IMR-90 (cell line): ENCODE measurements at places on chromosomes 3 and 15. TPM values are rescaled to one million over a fixed set of nuclear protein-coding genes. Genes with fewer than 3 reads are reported as not detected.
A peak's percentile ranks its signal among the peaks of the same experiment; 100 is the strongest.

DNA sequence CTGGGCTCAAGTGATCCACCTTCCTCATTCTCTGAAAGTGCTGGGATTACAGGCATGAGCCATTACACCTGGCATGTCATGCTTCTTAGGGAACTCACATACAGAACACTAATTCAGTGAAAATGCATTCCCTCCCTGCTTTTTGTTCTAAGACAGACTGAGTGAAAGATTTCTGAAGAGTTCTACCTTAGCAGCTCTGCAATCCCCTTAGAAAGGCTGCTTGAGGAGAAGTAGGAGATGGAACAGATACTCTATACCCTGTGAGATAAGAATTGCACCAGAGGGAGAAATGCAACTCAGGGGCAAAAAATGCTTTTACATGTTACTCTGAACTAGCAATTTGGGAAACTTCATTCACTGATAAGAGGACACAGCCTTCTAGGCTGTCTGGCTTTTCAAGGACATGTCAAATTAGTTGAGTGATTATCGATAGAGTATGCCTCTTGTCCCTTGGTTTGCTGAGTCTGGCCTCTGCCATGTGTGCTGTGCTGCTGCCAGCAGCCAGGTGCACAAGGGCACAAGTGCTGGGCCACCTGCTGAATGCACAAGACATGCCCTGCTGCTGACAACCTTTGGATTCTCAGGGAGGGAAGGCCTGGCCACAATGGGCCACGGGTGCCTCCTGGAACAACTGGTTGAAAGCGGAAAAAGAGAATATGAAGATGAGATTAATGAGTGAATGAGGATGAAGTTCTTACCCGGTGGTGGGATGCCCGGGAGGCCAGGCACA, 17.8 kb downstream of the UQCC5 start:
- DNase-seq: no peak

DNA sequence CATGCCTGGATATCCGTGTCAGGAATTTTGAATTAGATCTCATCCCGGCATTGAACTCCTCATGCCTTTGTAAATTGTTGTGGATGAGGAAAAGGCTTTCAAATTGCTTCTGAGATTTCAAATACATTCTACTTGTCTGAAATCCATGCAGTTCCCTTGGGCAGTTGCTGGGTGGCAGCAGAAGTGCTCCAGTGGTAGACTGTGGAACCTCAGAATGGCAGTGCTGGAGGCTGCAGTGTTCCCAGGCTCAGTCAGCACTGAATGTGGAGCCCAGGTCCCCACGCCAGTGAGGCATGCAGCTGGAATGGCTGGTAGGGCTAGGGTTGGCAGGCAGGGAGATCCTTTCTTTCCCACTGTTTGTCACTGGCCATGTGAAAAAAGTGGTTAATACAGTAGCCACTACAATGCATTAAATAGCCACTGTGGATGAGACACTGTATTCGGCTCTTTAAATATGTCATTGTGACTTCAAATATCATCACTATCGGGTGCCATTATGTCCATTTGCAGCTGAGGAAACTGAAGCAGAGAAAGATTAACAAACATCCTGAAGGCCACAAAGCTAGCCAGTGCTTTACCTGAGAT, 98.6 kb downstream of the TPRG1 start:
- peak; percentile 66 for DNase-seq

- no peak for DNase-seq
Observed at GRCh38 chr15:43795197-43795596, 3.1 kb downstream of the SERF2 start.

- no peak for DNase-seq
Observed at GRCh38 chr3:10600726-10601125, 95.3 kb upstream of the ATP2B2 start.

GRCh38 chr3:174949523-174949922, 90.4 kb downstream of the NAALADL2 start:
- DNase-seq: peak; percentile 97

GRCh38 chr15:42984493-42985034, 64.0 kb upstream of the TTBK2 start:
- no peak for DNase-seq

DNA sequence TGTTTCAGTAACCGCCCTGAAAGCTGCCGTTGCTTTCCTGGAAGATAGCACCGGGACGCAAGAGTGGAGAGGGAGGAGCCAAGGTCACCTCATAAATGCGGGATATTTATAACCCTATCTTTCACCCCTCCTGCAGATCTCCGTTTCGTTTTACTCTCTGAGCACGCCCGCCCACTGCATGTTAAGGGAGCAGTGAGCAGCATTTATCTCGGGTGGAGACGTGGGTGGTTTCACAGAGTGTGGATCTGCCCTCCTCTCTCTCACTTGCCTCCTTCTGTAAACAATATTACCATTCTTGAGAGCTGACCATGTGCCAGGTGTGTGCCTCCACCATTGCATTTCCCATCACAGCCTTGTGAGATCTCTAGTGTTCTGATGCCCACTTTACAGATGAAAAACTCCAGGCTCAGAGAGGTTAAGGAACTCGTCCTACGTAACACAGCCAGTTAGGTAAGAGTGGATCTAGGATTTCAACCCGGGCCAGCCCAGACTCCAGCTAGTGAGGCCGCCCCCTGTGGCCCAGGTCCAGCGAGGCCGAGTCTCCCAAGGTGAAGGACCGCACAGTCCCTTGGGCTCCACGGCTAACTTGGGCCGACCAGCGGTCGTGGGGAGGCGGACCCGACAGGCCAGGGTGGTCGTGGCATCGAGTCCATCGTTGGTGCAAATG, 16.9 kb upstream of the SEMA4B start:
- no peak for DNase-seq

DNA sequence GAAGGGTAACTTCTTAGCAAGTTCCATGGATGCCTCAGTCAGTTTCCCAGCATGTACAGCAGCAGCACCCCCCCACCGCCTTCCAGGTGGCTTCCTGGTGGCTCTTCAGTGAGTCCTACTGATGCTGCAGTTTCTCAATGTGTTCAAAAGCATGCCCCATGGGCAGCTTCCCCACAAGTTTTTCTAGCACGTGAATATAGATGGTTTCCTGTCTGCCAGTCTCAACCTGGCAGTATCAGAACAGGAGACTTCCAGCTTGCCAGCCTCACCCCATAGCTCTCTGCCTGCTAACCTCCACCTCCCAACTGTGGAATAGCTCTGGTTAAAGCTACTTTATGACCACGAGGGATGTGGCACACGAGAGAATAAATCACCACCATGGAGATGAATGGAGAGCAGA, 188.3 kb upstream of the SLCO3A1 start:
- DNase-seq: no peak

GRCh38 chr15:75720787-75721479, 8.3 kb upstream of the CSPG4 start:
- no peak for DNase-seq

- no peak for DNase-seq
Observed at GRCh38 chr3:146511402-146512134, 32.8 kb downstream of the PLSCR1 start.

DNA sequence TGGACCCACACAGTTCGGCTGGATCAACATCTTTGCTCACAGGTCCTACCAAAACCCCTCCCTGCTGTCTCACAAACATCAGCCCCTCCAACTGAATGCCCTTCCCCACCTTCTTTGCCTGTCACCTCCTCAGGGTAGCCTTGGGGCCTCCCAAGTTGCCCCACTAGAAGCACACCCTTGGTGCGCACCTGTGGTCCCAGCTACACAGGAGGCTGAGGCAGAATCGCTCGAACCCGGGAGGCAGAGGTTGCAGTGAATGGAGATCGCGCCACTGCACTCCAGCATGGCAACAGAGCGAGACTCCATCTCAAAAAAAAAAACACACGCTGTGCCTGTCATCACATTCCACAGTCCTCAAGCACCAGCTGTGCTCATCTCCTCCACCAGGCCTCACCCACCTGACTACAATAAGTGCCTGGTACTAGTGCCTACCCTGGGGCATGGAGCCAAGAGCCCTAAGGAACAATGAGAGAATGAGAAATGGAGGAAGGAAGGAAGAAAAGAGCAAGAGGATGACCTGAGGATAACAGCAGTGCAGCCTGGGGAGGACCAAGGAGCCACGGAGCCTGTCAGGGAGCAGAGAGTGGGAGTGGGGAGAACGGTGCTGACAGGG, 26.0 kb downstream of the RPN1 start:
- no peak for DNase-seq

GRCh38 chr3:171876680-171877147, 33.6 kb downstream of the TMEM212 start:
- peak; percentile 94 for DNase-seq

DNA sequence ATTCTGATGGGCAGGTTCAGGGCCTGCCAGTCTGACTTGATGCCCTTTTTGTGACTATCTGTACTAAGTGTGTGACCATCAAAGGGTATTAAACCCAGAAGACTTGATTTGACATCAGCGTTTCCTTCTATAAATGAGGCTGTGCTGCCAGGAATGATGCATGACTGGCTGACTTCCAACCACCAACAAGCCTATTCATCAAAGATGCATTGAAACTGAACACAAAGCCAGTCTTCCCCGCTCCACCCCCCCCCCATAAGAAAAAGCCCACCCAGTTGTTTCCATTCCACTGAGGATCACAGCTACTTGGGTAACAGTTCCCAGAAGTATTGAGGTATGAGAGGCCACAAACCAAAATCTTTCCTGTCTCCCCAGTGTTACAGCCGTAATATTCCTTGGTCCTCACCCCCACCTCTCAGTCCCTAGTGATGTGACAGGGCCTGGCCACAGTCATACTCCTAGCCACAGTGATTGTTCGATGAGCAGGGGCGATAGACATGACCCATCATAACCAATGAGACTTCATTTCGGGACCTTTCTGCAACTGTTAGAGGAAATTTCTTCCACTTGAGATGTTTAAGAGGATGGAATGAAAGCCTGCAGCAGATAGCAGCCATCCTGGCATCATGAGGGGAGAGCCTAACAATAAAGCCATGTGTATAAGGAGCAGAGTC, 22.6 kb downstream of the SH3BP5 start:
- DNase-seq: no peak

DNA sequence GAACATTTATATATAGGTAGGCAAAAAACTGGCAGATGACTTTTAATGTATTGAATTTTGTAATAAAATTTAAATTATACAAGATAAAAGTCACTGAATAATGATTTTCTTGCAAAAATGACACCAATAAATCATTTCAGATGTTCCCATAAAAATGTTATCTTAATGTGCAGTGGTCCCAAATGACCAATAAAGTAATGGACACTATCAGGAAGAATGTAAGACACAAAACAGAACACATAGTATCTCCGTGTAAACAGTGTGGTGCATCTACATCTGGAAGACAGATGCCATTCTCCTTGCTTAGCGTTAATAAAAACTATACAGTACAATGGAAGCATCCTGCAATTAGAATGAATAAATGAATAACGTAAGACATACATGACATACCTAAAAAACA, 41.5 kb downstream of the FGF7 start:
- DNase-seq: no peak

DNA sequence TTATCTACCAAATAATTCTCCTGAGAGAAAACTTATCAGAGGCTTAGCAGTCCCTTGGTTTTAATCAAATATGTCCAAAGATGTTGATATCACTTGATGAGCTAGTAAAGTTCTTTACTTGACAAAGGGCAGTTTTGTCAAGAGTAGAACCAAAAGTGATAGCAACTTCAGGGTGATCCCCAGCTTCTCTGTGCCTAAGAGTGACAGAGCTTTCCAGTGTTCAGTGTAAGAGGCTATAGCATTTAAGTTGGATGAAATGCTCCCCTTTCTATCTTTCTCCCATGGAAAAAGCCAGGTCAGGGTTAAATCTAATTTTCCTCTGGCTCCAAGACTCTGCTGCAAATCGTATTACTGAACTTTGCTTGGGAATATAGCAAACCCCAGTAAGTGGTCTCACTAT, 120.8 kb downstream of the UNC13C start:
- no peak for DNase-seq

DNA sequence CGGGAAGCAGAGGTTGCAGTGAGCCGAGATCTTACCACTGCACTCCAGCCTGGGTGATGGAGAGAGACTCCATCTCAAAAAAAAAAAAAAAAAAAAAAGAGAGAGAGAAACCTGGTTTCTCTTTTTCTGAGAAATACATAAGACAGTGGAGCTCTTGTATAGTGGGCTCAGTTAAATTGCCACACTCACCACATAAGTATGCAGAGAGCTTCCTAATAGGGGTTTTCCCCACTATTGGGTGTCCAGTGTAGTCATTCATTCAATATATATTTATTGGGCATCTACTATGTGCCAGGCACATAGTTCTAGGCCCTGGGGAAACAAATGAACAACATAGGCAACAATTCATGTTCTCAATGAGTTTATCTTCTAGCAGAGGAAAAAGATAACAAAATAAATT, 48.9 kb upstream of the FMN1 start:
- peak; percentile 12 for DNase-seq

DNA sequence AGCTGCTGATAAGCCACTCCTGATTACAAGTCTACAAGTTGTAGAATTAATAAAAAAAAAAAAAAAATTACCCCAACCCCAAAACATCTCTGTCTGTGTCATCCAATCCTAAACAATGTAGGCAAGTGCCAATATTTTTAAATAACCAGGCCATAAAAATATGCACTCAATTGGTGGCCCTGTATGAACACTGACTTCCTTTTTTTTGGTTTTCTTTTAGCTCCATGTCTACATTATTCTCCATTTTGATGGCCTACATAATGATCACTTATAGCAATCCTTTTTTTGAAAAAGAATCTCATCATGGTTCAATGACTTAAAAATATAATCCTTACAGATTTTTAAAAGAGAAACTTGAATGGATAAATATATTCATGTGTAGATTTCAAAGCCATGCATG, 72.1 kb downstream of the FOXP1 start:
- no peak for DNase-seq

DNA sequence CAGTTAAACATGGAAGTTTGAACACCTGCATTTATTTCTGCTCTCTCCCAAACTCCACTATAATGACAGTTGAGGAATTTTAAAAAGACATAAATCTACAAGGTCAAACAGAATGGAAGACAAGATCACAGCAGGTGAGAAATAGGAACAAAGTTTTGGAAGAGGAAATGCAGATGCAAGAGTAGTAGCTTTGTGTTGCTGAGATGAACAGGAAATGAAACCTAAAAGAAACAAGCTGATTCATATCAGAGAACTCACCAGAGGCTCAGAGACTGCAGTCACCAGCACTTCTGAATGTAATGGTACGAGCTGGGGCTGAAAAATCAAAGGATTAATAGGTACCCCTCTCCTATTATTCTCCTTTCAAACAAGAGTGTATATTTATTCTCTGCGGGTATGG, 459.9 kb downstream of the RAP2B start:
- DNase-seq: no peak

DNA sequence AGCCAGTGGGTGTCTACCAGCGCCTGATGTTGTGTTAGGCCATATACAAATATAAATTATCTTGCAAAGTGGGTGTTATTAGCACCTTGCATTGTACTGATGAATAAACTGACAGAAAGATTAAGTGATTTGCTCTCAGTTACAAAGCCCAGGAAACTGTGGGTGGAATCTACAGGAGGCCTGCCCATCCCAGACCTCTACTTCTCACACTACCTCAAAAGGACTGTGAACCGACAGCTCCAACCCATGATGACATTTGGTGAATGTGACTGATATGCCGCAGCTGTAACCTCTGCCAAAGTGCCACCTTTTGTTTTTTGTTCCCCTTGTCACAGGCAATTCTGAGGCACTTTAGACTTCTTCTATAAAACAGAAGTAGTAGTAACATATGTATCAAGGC, 43.7 kb upstream of the KCNMB2 start:
- DNase-seq: no peak

KIF9 gene
- total RNA-seq: 1.8 and 3.6 TPM in 2 replicates

SLC22A13 gene
- under 0.01 TPM in 2 replicates for total RNA-seq

EIF4E3 gene
- 0.72 and 0.83 TPM in 2 replicates for total RNA-seq

CCR3 gene
- not detected in 2 replicates for total RNA-seq
